ENCODE measurements at places on chromosomes 1 and 21.

DNA sequence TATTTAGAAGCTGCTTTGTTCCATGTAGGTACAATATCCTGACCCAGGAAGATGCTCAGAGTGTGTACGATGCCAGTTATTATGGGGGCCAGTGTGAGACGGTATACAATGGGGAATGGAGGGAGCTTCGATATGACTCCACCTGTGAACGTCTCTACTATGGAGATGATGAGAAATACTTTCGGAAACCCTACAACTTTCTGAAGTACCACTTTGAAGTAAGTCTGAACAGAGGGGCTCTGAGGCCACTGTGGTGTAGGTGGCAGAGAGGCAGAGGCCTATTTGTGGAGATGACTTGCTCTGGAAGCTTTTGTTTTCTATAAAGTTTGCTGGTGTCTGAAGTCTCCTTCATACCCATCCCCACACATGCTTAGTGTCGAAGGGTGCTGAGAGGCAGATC is 26.8 kb downstream of the C8A start:
- no peak for DNase-seq

GRCh38 chr21:36700295-36700970 is 1.5 kb downstream of the SIM2 start:
- no peak for DNase-seq

DNA sequence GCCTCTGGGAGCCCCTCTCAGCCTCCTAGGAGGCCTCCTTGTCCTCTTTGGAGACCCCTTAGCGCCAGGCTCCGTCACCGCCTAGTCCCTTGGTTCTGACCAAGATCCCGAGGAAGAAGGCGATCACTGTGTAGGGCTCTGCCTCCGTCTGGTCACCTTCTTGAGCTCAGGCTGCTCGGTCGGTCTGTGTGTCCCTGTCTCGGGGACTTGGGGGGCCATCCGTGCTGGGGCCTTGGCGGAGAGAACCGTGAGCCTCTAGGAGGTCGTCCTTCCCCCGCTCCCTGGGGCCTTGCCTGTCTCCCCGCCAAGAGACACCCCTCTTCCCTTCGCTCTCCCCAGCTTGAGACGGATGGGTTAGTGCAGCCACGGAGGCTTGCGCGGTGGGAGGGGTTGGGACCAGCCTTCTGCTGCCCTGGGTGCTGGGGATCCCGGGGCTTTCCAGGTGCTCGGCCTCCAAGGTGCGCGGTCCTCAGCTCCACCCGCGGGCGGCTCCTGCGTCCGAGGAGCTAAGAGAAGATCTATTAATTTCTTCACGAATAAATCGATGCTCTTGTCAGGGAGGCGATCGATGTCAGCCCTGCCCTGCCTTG is 701 bp upstream of the INSRR start:
- no peak for DNase-seq

- no peak for DNase-seq
Observed at GRCh38 chr1:210600421-210601159, 271.9 kb downstream of the HHAT start.

GRCh38 chr1:156096640-156097391 is 14.6 kb upstream of the MEX3A start:
- peak; percentile 51 for DNase-seq

DNA sequence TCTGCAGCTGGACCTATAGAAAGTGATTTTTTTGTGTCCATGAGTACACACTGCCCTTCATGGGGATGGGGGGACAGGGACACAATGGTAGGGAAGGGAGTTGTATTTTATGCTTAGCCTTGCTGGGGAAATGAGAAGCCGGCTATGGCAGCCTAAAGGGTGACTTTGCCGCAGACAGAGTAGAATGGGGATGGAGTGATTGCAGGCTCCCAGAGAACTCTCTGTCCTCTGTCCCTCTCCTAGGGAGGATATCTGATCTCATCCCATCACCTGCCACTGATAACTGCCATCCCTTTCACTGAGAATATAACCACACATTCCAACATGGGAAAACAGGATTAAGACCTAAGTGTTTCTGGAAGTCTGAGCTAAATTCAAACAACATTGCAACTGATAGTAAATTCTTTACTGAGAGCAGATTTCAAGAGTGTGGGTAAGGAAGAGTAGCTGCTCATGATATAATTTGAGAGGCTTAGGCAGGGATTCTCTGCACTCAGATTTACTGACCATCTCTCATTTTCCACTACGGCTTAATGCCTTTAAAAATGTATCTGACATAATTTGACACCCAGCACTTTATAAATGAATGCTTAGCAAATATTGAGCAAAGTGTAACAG is 13.9 kb downstream of the SH2D1B start:
- DNase-seq, result no peak

GRCh38 chr21:14617871-14618270 is 71.8 kb upstream of the SAMSN1 start:
- DNase-seq, result no peak

- no peak for DNase-seq
Observed at GRCh38 chr1:171748651-171749050, 6.8 kb upstream of the VAMP4 start.

DNA sequence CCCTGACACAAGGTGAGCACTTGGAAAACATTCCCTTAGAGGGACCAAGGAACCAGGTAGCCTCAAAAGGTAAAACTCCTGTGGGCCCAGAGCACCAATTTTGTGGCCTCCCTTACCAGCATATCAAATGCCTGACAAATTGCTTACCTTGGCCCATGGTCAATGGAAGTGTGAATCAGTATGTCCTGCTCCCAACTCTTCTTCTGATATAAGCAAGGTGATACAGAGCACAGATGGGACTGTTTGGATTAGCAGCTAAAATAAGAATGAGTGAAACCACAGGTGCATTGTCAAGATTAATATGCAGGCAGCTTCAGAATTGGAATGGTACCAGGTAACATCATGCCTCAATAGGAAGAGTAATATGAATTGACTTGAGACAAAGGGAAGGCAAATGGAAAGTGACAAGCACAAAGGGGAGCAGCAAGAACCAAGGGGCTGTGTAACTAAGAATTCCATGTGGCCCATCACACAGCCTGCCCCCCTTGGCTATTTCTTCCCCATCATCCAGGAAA is 156.8 kb upstream of the KCND3 start:
- DNase-seq, result no peak

- DNase-seq, result no peak
Observed at GRCh38 chr1:86339014-86339812, 56.9 kb downstream of the ODF2L start.

GRCh38 chr1:227415115-227415790 is 97.0 kb upstream of the CDC42BPA start:
- DNase-seq, result no peak

DNA sequence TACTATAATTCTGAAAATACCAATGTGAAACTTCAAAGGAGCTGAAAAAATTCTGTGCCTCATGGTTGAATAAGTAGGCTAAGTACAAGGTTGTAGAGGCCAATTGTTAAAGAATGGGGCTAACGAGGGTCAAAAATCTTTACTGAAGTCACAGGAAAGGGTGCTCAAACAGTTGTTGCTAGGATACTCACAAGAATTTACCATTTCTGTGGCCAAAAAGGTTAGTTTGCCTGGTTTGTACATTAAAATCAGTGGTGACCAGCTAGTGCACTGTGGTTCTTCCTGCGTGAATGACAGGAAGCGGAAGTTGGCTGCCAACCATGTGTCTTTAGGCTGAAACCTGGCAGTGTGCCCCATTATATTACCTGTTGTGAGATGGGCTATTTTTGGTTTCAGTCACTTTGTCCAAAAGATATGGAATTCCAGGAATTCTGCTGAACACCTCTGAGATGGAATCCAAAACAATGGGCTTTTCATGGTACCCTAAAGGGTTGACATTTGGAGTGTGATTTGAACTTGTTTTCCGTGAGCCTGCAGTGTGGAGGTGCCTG is 13.5 kb downstream of the MAP3K21 start:
- DNase-seq, result no peak

DNA sequence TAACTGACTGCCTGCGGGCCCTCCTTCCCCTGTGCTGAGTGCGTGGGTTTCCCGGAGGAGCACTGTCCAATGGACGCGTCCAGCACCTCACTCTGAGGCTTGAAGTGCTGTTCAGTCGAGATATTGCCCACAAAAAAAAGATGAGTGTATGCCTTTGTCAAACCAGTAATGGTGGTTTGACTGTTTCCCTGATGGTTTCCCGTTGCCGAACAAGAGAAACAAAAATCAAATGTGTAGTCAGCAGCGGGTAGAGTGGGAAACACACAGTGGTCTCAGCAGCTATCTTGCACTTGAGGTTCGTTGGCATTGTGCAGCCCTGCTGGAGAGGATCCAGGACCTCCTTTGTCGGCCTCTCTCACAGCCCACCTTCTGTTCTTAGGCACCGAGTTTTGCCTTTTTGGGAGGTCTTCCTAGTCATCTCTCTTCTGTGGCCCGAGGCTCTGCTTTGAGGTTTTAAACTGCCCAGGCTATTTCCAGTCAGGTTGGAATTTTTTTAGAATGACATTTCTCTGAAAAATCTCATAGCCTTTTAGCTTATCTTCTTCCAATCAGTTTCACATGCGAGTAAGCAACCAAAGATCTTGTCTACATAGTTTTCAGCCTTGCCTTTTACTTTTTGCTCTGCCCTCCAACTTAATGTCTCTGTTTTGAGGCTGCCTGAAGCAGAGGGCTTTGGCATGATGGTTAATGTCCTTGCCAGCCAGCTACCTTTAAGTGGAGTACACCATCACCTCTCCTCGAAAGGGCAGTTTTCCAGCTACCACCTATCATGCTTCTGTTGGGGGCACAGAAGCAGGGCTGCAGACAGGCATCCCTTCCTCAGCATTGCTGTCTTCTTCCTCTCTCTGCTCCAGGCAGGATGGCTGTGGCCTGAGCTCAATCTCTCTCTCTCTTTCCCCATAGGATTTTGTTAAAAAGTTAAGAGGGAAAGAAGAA is 132.3 kb downstream of the URB2 start:
- no peak for DNase-seq
